Activated CD4-positive, alpha-beta T cell treated with anti-CD3 and anti-CD28 coated beads for 4 hours (primary cell): ENCODE measurements at places on chromosomes 7 and 10.

GRCh38 chr10:23174977-23175512 lies 17.1 kb upstream of the PTF1A start:
- no peak for DNase-seq

- no peak for DNase-seq
Observed at GRCh38 chr7:81260152-81260551, 341.3 kb upstream of the SEMA3C start.

- DNase-seq: no peak
Observed at GRCh38 chr7:97009753-97010732, 4.7 kb downstream of the DLX6 start.

- DNase-seq: no peak
Observed at GRCh38 chr10:125249948-125250347, 89.6 kb upstream of the CTBP2 start.

DNA sequence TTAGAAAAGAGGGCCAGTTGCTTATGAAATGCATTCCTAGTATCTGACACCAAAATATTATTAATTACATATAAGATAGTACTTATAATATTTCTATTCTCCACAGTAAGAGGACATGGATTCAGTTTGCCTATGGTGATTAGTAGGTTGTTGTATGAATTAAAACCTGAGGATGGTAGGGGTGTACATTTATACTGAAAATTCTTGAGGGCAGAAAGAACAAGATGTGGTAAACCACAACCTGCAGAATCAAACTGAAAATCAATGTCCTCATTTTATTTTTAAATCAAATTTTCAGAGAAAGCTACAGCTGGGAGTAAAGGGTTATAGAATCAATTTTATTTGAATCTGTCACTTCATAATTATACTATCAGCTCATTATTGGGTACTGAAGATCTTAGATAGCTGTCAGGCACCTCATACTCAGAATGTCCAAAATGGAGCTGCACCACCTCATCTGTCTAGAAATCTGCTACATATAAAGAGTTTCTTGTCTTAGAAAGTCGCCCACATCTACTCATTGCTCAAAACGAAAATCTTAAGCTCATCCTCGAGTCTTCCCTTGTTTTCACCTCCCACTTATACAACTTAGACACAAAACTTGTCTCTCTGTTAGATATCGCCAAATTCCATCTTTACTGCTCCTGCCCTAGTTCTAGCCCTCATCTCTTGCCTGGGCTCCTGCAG lies 65.4 kb downstream of the MYO3A start:
- DNase-seq: no peak

GRCh38 chr10:118305730-118306129 lies 36.4 kb downstream of the FAM204A start:
- no peak for DNase-seq

GRCh38 chr10:14093730-14094484 lies 236.8 kb downstream of the FRMD4A start:
- DNase-seq: no peak

DNA sequence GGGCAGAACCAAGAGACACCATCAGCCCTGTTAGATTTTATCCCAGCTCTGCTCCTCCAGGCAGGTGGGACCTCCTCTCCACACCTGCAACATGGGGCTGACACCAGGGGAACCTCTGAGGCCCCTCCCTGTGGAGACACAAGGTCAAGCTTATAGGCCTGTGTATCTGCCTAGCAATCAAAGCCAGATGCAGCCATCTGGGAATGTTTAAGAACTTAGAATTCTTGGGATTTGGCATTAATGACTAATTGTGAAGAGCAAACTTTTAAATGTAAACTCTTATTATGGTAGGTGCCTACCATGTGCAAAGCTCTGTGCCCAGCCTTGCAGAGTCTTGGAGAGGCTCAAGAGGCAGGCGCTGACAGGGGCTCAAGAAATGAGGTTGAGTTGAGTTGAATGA lies 52.1 kb downstream of the TBATA start:
- DNase-seq: no peak

DNA sequence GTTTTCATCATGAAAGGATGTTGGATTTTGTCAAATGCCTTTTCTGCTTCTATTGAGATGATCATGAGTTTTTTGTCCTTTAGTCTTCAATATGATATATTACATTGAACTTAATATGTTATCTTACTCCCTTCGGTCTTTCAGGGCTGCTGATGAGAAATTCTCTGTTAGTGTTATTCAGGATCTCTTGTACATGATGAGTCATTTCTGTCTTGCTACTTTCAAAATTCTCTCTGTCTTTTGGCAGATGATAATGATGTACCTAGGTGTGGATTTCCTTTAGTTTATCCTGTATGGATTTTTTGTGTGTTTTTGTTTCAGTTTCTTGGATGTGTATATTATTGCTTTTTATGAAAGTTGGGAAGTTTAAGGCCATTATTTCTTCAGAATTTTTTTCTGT lies 320.9 kb upstream of the NPSR1 start:
- DNase-seq: no peak

GRCh38 chr7:46616636-46617035 lies 695.6 kb upstream of the IGFBP3 start:
- DNase-seq: no peak

GRCh38 chr7:109256762-109257560 lies 687.3 kb downstream of the DNAJB9 start:
- DNase-seq: no peak

GRCh38 chr10:84493951-84494848 lies 165.8 kb downstream of the CCSER2 start:
- DNase-seq: no peak

GRCh38 chr7:118350260-118350659 lies 125.8 kb downstream of the ANKRD7 start:
- no peak for DNase-seq

- no peak for DNase-seq
Observed at GRCh38 chr10:27391325-27391724, 112.8 kb upstream of the RAB18 start.

GRCh38 chr7:117666689-117667088 lies 186.9 kb downstream of the CFTR start:
- DNase-seq: no peak

- peak; percentile 17 for DNase-seq
Observed at GRCh38 chr10:13340626-13341376, 7.3 kb downstream of the SEPHS1 start.

- DNase-seq: no peak
Observed at GRCh38 chr7:4131063-4131462, 551.0 kb upstream of the FOXK1 start.

DNA sequence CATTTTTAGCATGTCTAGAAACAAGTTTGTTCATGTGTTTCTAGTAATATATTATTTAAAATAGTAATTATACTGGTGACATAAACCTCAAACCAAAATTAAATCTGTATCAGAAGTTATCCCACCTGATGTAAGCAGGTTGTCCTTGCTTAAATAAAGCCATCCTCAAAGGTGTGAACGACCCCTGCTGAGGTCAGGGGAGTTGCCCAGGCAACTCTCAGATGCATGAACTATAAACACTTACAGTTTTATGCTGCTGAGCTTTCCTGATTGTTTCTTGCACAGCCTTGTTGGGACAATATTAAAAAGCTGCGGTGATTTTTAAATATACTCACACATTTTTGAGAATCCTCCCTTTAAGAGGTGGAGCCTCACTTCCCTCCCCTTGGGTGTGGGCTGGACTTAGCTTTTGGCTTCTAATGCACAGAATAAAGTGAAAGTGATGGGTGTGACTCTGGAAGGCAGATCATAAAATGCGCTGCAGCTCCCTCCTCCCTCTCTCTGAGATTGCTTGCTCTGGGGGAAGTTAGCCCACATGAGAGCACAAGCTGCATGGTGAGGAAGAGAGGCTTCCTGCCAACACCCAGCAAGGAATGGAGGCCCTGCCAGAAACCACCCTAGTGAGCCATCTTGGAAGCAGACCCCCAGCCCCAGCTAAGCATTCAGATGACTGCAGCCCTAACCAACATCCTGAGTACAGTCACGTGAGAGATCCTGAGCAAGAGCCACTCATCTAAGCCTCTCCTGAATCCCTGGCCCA lies 152.7 kb downstream of the SKIDA1 start:
- peak; percentile 5 for DNase-seq

DNA sequence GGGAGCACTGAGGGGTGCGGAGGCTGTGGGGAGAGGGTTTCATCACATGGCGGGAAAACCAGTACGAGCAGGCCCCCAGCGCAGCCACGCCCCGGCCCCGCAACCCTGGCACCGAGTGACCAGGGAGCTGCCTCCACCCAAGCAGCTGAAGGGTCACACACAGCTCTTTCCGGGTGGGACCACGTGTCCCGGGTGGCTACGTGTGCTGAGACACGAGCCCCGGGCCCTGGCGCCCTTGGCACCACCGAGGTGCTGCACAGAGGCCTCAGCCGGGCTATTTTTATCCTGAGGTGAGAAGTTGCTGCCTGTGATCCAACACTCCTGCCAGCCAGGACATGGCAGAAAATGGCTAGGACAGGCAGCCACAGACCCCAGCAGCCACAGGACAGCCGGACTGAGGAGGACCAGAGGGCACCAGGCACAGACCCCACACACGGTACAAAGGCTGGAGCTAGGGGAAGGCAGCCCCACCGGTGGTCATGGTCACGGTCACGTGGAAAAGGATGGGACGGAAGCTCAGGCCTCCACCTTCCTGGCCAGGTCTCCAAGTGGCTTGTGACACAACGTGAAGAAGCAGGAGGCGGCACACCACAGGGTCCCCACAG lies 223.7 kb downstream of the MAD1L1 start:
- no peak for DNase-seq

DNA sequence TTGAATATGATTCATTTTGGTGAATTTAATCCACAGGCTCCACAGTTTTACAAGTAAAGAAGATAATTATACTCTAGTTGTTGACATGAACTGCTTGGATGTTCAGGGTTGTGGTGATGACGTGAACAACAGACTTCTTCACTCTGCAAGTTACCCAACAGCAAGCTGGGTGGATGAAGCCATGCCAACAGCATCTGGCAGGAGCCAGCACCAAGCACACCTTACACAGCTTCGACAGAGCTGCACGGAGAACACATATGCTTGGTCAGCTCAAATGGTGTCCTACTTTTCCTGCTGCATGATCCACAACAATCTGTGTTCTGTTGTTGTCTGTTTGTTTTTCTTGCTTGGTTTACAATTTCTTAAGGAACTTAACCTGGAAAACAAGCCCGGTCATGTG lies 9.8 kb downstream of the NOD1 start:
- DNase-seq: no peak

GRCh38 chr7:48384180-48384752 lies 213.0 kb downstream of the ABCA13 start:
- DNase-seq: no peak
